ENCODE measurements at places on chromosomes 2 and 18. TPM values are rescaled to one million over a fixed set of nuclear protein-coding genes. Genes with fewer than 3 reads are reported as not detected.
A peak's percentile ranks its signal among the peaks of the same experiment; 100 is the strongest.

DNA sequence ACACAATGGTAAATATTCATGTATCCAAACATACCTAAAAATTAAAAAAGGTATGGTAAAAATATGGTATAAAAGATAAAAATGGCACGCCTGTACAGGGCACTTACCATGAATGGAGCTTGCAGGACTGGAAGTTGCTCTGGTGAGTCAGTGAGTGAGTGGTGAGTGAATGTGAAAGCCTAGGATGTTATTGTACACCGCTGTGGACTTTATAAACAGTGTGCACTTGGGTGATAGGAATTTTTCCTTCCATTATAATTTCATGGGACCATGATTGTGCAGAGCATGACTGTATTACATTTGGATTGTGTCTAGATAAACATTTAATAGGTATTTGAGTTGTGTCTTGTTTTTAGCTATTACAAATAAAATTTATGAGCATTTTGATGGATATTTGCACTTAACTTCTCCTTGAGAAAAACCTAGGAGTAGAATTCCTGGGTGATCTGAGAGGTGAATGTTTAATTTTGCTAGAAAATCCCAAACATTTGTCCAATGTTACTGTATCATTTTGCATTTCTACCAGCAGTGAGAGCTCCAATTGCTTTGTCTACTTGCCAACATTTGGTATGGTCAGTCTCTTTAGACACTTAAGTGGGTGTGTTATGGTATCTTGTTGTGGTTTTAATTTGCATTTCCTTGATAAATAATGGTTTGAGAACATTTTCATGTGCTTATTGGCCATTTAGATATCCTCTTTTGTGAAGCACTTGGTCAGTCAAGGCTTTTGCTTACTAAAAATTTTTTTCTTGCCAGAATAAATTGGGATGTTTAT, 81.7 kb downstream of the BCL2L11 start:
- peak; percentile 59 for DNase-seq

GRCh38 chr2:98601532-98602132, 6.7 kb downstream of the COA5 start:
- peak; percentile 75 for DNase-seq

DNA sequence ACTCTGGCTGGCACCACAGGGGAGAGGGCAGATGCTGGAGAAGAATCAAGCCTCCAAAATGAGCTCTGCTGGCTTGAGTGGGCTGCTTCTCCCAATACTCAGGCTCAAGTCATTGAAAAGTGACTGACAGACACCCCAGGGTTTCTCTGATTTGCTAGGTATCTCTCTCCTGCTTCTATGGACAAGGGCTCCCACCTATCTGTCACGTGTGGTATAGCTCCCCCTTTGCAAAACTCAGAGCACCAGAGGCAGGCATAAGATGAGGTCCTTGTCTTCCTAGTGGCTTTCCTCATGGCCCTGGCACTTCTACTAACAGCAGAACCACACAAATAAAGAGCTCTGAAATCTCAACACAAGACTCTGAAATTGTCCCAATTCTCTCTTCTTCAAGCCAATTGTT, 105.2 kb downstream of the GALNT14 start:
- no peak for DNase-seq

GRCh38 chr2:74881176-74881575, 47.2 kb downstream of the HK2 start:
- DNase-seq = no peak

DNA sequence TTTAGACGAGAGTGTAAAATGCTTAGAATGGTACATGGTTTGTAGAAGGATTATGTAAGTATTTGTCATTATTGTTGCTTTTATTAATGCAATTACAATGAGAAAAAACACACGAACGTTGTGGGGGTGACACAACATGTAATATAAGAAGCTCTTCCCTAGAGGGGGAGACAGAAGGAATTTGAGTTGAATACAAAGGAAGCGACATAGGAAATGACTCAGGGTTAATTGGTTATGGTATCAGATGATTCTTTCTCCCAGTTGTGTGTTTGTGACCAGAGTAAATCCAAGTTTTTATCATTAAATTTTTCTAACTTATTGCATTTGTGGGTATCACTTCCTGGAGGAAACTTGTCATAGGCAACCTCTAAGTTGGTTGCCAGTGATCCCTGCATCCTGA, 625.6 kb upstream of the CDH2 start:
- peak; percentile 94 for DNase-seq

DNA sequence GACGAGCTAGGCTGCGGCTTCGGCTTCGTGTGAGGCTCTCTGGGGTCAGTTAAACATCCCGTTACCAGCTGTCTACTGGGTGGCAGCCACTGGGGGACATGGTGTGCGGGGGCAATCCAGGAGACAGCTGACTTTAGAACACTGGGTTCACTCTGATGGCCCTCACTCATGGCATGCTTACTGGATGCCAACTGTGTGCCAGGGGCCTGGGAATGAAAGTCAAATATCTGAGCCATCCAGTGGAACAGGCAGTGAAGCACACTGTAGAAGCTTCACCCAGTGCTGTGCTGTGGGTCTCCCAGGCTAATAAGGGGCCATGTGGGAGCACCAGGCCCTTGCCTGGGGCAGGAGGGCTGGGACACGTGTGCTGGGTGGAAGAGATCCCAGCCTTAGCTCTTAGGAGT, 48.3 kb downstream of the GLI2 start:
- DNase-seq = no peak

DNA sequence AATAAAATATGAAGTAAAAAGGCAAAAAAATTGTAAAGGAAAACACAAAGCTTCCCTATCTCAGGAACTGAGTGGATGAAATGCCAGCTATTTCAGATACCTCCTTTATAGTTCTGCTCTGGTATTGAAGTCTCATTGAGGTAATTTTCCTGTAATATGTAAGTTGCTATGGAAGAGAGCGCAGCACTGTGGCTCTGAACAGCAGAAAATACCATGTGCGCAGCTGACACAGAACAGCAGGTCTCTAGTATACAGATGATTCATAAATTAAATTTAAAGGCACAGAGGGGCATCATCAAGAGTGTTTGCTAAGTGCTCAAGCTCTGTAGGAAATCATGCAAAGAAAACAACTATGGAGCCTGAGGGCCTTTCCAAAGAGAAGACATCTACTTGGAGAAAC, 315.3 kb upstream of the CDH7 start:
- DNase-seq = no peak

DNA sequence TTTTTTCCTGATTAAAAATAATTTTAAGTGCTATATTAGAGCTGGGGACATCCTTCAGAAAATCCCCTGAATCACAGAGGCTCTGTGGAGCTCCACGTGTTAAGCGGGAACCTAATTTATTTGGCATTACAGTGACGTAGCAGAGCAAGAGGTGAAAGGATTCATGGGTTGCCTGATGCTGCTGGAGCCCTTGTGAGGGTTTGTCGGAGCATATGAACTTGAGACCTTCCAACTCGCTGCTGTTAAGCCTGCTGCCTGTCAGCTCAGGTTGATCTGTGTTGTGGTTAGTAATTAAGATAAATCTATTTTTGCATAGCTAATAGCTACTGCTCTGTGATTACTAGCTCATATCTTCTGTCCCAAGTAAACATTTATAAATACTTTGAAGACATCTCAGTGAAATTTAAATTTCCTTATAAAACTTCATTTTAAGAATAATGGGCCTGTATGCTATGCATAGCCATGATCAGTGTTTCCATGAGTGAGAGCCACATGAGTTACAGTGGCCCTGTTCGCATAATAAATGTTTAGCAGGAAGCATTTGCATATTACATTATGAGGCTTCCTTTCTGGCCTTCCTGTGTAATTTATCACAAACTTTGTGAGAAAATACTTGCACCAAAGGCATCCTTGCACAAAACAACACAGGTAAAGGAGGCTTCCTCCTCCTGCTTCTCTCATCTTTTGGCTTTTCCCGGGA, 438.9 kb downstream of the PTPRM start:
- DNase-seq = no peak

KIF1A gene
- 0.05 TPM for total RNA-seq

REG1A gene
- not detected for total RNA-seq

DNMT3A gene
- total RNA-seq = 31.0 TPM

Data from dermis blood vessel endothelial cell (primary cell).